ENCODE measurements at places on chromosomes 12 and 14. TPM values are rescaled to one million over a fixed set of nuclear protein-coding genes. Genes with fewer than 3 reads are reported as not detected.
A peak's percentile ranks its signal among the peaks of the same experiment; 100 is the strongest.

DNA sequence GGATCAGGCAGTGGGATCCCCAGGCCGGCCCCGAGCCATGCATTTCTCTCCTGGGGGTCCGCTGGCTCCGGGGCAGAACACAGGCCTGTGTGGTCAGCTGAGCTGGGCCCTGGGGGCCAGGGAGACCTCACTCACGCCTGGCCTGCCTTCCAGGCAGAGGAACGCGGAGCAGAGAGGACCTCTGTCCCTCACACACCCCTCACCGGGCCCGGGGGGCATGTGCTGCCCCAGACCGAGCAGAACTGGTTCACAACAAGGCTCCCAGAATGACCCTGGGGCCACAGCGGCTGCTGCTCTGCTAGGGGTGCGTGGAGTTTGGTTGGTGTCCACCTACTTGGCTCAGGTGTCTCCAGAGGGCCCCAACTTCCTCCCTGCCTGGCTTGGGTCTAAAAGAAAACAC lies 33.0 kb upstream of the RFLNA start:
- DNase-seq, result no peak

- DNase-seq, result no peak
These were observed 9.6 kb upstream of the SERPINA11 start for GRCh38 chr14:94462219-94462551.

GRCh38 chr14:91957876-91958313 lies 10.4 kb upstream of the FBLN5 start:
- DNase-seq, result no peak

DNA sequence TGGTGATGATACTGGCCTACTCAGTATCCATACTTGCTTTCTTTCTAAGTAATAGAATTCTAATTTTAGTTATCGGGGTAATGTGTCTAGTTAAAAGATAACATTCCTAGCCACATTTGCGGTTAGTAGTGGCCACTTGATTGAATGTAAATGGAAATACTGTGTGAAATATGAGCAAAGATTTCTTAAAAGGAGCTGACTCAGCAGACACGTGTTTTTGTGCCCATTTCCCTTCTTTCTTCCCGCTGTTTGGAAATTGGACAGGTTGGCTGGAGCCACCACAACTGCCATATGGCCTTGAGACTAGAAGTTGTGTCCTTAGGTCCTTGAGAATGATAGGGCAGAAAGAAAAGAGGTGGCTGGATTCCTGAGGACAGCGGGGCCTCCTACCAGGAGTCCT lies 19.8 kb upstream of the DCD start:
- DNase-seq, result no peak

DNA sequence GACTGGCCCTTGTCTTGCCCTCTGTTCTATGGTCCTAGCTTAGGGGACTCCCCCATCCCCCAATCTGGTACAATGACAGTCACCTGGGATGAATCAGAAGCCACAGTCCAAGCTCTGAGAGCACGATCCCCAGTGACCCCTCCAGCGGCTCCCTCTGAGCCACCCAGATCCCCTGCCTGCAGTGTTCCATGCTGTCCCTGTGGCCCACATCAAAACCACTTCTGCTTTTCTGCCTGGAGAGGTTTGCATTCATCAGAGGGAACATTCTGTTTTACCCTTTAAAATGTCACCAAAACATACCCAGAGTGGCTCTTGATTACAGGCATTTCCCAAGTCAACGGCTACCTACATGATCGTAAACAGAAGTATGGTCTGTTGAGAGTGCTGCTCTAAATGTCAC lies 47.5 kb downstream of the NOS1 start:
- no peak for DNase-seq

GRCh38 chr12:50185301-50185895 lies 18.2 kb upstream of the CERS5 start:
- DNase-seq, result no peak

DNA sequence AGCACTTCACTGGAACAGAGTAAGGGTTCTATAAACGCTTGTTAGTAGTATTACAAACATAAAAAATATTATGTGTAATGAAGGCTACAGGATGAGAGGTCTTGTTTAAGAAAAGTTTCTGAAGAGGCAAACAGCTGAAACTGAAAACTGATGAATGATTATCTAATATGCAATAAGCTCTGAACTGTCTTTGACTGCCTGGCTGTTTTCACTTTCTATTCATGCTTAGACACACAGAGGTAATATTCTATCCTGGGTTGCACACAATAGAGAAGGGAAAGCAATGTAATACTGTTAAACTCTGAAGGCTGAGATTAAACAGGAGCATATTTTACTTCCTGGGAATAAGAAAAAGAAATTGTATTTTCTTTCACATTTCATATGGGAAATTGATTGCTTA lies 251.3 kb downstream of the ALX1 start:
- DNase-seq, result no peak

DNA sequence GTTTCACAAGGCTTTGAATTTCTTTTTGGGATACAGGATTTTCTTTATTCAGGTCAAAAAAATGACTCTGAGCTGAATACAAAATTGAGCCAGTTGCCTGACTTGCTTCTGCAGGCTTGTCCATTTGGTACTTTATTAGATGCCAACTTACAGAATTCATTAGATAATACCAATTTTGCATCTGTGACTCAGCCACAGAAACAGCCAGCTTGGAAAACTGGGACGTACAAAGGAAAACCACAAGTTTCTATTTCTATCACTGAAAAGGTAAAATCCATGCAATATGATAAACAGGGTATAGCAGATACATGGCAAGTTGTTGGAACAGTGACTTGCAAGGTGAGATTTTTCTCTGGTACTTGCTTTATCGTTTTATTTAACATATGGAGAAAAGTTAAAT lies 5.8 kb downstream of the AP5M1 start:
- DNase-seq, result no peak

DNA sequence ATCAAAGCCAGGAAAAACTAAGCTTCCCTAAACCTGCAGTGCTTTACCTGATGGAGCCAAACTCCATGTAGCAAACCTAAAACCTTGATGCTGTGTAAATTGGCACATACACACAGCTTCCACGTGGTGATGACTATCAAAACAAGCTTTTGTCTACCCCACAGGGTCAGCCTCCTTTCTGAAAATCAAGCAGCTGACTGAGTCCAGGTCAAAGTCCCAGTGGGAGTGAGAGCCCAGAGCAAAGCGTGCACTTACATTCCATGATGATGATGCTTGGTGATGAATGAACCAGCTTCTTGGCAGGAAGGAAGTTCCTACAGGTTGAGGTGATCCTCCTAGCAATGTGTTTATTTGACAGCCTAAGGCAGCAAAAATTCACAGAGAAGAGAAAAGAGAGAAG lies 630.0 kb upstream of the TBX3 start:
- no peak for DNase-seq

GRCh38 chr12:6638305-6638704 lies 2.5 kb upstream of the LPAR5 start:
- no peak for DNase-seq

GRCh38 chr12:94174576-94174975 lies 26.2 kb downstream of the PLXNC1 start:
- peak; percentile 55 for DNase-seq

GRCh38 chr12:67709367-67709954 lies 60.9 kb downstream of the DYRK2 start:
- no peak for DNase-seq

- DNase-seq, result no peak
These were observed 4.1 kb downstream of the SLC6A12 start for GRCh38 chr12:209851-210250.

DNA sequence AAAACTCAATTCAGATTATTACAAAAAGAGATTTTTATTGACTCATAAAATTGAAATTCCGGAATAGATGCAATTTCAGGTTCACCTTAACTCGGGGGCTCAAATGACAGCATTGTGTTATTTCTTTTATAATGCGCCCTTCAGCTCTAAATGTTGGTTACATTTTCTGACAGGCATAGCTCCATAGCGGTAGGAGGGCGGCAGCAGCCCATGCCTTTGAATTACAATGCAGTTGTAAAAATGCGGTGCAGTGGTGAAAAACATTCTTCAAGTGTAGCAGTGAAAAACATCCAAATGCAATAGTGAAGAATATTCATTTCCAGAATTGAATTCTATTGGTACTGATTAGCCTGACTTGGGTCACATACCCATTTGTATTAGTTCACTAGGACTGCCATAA lies 215.3 kb upstream of the PKP2 start:
- DNase-seq, result no peak

DNA sequence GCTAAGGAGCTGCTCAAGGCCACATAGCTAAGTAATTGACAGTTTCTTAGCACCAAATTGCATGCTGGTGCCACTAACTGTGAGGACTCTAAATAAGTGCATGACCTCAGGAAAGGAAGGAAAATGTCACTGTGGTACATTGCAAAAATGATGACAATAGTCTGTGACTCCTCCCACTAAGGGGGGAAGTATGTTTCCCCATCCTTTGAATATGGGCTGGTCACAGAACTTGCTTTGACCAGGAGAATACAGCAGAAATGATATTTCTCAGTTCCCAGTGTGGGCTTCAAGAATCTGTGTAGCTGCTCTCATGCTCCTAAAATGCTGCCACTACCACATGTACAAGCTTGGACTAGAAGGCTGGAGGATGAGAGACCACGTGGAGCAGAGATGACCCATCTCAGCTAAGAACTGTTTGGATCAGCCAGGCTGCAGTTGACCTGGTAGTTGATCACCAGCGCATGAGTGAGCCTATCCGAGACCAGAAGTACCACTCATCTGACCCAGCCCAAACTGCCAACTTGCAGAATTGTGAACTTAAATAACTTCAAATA lies 42.2 kb upstream of the NOS1 start:
- DNase-seq, result no peak

DNA sequence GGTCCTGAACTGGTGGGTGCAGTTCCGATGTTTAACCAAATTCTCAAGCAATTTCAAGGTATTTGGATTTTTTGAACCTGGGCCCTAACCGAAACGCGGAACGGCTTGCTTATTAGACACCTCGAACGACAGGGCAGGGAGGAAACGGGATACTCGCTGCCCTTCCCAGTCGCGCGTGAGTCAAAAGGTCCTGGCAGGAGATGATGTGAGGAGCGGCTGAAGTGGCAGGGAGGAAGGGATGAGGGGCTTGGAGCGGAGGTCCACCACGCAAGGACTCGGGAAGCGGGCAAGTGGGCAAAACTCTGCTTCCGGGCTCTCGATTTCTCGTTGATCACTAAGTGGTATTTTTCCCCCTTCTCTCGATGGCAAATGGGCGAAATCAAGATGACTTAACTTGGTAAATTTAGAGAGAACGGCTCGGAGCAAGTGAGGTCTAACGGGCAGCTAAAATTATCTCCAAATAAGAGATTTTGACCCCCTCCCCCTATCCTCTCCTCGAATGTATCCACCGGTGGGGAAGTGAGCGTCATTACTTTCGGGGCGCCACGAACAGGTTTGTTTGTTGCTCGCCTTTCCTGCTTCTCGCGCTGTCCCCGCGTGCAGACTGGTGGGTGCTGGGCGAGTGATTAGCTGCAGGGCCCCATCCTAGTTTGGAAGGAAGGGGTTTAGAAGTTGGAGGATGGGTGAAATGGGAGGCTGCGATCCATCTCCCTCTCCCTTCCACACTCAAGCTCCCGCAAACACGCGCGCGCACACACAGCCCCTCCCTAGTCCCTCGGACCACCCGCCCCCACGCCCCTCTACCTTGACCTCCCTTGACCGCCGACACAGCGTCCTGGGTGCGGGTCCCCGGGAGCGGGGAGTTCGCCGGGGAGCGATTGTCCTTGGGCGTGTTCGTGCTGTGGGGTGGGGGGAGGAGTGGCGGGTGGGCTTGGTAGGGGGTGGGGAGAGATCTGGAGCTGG lies 986 bp upstream of the NTF3 start:
- DNase-seq, result no peak

- DNase-seq, result peak; percentile 32
These were observed 13.1 kb downstream of the TMBIM4 start for GRCh38 chr12:66156654-66157053.

- DNase-seq, result no peak
These were observed 8.5 kb upstream of the COX6A1 start for GRCh38 chr12:120429368-120429767.

DNA sequence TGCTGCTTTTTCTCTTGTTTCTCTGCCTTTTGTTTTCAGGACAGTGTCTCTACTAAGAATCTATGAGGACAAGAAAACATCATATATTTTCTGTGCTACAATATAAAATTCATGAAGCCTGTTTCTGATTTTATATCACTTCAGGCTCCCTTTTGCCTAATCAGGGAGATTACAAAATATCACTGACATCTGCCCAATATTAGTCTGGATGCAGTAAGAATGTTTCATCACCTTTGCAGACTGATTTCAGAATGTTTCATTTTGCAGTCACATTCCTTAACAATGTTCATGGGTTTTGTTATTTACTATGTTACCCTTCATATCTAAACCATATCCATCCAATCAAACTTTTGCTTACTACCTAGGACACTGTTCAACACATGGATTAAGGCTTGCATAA lies 491 bp upstream of the CLEC6A start:
- DNase-seq, result no peak

DNA sequence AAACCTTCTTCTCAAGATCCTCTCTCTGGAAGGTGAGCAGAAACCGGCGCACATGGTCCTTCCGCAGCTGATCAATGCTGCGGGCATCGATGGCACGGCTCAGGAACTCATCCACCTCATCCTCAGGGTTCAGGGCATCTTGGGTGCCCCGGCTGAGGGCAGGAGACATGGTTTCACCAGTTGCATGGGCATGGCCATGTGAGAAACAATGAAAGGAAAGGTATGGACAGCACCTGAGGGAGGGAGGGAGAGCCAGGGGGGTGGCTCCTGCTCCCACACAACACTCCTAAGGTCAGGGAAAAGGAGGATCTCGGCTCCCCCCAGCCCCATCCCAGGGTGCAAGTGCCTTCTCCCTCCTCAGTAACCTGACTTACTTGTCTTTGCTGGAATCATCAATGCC lies 13.6 kb downstream of the ADCY6 start:
- no peak for DNase-seq

GRCh38 chr14:56115334-56115870 lies 2.8 kb upstream of the PELI2 start:
- no peak for DNase-seq

- peak; percentile 59 for DNase-seq
These were observed at the start of gene ST8SIA1 for GRCh38 chr12:22334410-22335100. Gene ST8SIA1, minus strand, starts transcription at chr12:22334707. Its CDS starts 475 bp downstream, at chr12:22334232.

GRCh38 chr12:62372134-62372533 lies 94.5 kb upstream of the MON2 start:
- no peak for DNase-seq

PLA2G1B gene
- total RNA-seq, result not detected

TPH2 gene
- 0.13 TPM for total RNA-seq

RIC8B gene
- total RNA-seq, result 15.2 TPM

PTPRR gene
- 16.6 TPM for total RNA-seq

SLC5A8 gene
- total RNA-seq, result not detected

TIMELESS gene
- total RNA-seq, result 14.3 TPM

DPF3 gene
- 10.9 TPM for total RNA-seq

HSPB8 gene
- total RNA-seq, result 10.4 TPM

EID3 gene
- 6.4 TPM for total RNA-seq

ARHGEF40 gene
- 44.3 TPM for total RNA-seq

Measured in mucosa of descending colon (tissue), 3 donors.